ENCODE measurements at places on chromosomes 5 and 9.

- DNase-seq, result no peak
Measured at GRCh38 chr5:82986404-82986803, 90.8 kb downstream of the TMEM167A start.

GRCh38 chr5:173743641-173744343 lies 127.3 kb upstream of the BOD1 start:
- DNase-seq, result peak; percentile 57

GRCh38 chr9:69893057-69893456 lies 72.4 kb downstream of the CFAP95 start:
- no peak for DNase-seq

DNA sequence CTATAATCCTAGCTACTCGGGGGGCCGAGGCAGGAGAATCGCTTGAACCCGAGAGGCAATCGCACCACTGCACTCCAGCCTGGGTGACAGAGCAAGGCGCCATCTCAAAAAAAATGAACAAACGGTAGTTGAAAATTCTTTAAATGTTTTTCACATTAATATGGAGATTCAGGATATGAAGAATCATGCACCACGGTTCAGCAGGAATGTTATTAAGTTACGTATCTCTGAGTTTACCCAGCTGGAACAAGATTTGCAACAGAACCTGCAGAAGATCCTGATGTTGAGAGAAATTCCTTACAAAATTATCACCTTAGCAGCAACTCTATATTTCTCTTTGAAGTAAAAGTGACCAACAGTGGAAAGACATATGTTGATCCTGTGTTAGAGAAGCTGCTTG lies 10.0 kb downstream of the PCDHGA12 start:
- no peak for DNase-seq

DNA sequence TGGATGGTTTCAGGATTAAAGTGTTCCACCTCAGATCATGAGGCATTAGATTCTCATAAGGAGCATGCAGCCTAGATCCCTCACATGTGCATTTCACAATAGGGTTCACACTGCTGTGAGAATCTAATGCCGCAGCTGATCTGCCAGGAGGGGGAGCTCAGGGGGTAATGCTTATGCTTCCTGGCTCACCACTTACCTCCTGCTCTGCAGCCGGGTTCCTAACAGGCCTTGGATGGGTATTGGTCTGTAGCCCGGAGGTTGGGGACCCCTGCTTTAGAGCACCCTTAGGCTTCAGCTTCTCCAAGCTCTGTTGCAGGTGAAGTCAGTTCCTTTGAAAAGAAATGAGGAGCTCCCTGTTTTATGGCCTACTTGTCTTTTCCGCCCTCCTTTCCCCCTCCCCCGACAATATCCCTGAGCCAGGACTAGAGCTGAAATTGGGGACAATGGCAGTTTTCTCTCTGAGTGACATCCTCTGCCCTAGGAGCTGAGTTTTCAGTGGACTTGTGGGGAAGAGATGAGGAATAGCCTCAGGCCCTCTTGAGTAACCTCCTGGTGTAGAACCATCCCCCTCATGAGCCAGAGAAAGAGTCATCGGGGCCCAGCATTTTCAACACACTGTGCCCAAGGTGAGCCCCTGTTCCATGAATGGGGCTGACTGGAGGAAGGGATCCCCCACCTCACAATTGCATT lies 16.2 kb upstream of the MAT2B start:
- no peak for DNase-seq

DNA sequence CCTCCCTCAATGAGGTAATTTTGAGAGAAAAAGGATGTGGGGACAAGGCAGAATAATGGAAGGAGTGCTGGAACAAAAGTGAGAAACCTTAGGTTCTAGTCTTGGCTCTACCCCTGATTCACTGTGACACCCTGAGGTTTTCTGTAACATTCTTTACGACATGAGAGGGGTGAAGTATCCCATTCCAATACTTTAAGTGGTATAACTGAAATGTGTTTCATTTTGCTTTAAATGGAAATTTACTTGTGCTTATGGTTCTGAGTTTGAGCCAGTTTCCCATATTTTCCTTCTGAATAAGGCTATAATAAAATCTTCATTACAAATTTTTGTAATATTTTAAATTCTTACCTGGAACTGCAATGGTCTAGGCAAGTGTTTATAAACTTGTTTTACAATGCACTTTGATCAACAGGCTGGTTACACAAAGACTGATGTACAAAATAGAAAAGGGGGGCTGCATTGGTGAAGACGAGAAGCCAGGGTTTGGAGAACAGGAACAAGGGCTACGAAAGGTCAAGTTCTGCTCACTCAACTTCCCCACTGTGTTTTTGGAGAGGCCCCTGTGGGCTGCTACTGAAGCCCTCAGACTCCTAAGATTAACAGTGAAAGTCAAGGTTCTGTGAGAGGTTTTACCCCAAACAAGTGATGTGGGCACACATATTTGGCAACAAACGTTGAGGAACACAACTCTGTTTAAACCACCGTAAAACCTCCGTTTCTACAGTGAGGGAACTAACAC lies 171.9 kb upstream of the ELL2 start:
- DNase-seq, result no peak

DNA sequence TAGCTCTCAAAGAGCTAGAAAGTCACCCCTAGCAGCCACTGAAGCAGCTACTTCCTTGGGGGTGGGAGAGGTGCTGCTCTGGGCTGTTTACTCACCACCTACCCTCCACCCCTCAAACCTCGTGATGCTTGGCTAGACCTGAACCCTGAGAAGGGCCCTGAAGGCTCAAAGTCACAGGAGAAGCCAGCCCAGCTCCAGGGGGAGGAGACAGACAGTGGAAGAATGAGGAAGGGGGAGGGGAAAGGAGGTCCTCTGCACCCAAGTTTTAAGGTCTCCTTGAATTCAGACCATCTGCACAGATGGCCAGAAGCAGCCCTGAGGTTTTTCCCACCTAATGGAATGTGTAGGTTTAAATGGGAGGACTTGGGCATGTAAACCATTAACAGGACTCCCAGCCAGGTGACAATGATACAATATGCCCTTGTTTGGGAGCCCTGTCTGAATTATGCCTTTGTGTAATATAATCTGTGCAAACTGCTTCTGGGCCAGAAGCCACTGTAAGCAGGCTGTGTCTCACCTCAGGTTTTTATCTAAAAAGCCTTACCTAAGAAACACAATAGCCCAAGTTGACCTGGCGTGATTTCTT lies 180.5 kb downstream of the PIK3R1 start:
- DNase-seq, result no peak

DNA sequence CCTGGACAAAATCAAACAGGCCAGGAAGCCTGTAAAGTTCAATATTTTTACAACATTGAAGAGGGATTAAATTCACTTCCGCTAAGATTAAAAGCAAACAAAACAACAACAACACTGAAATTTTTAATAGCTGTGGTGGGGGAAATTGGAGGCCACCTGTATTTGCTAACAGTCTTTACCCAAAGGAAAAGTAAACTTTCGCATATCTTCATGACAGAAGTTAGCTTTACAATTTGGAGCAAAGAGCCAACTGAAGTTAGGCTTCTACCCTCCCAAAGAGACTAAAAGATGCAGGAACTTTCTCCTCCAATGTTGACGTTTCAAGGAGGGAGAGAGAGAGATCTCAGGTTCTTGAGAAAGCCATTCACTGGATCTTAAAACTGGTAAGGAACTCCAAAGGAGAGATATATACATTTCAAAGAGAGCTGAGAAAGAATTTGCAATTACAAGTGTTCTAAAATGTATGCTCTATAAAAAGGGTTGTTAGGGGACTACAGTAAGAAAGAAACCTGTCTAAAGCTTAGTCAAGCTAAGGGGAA lies 349.2 kb upstream of the CDH9 start:
- no peak for DNase-seq

- no peak for DNase-seq
Measured at GRCh38 chr5:10839118-10839517, 78.1 kb upstream of the DAP start.

DNA sequence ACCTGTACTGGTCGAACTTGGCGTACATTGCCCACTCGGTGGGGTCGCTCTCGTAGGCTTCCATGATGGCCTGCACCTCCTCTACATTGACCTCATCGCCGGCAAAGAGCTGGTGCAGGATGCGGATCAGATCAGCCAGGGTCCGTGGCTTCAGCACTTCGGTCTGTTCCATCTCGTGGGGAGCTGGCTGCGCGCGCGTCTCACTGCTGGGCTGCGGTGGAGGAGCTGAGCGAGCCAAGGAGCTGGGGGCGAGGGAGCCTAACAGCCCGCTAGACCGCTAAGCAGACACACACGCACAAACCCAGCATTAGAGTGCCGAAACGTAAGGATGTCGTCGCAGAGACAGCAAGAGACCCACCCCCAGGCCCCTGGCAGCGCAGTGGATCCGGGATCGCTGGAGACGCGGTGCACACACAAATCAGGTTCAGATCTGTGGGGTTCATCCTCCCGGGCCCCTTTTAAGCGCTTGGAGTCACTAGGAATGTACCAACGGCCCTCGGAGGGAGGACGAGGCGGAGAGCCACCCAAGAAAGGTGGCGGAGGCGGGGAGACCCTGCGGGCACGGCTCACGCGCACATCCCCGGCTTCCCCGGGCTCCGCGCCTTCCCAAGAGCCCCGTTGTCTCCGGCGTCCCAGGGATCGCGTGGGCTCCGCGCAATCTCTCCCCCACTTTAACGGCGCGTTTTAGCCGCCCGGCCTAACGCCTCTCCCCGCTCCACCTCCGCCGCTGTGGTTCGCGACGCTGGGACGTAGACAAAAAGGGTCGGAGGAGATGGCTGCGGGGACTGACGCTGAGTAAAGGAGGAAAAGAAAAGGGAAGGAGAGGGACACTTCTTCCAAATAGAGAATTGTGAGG lies at the start of gene CDO1:
Gene CDO1 (minus strand): TSS at position 434 of the 856 bp plus-strand sequence. CDS start 262 bp downstream, at position 172.
- DNase-seq, result peak; percentile 49

DNA sequence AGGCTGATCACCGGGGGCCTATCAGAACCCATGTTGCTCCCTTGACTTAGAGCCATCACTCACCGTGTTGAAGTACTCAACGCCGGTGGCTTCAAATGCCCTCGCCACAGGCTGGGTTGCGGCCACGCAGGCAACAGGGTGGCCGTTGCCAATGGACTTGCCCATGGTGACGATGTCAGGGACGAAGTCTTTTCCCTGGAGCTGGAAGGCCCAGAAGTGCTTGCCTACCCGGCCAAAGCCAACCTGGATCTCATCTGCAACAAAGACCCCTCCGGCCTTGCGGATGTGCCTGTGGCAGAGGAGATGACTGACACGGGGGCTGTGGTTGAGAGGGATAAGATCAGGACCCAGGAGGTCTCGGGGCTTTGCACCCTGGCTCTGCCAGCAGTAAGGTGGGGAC lies 10.3 kb downstream of the PHYKPL start:
- no peak for DNase-seq

GRCh38 chr9:79026316-79026715 lies 545.4 kb upstream of the TLE4 start:
- DNase-seq, result no peak

DNA sequence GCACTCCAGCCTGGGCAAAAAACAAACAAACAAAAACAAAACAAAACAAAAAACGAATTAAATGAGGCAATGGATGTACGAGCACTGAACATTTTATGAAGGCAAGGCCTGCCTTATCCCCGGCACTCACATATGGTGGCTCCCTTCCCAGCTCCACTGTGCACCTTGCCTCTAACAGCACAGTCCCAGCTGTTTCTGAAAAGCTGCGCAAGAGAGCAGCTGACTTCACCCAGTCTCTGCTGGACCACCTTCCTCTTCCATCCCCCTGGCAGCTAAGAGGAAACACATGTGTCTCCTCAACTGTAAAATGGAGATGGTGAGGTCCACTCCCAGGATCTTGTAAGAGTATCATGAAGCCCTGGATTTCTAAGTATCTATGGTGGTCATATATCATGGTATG lies 100.7 kb downstream of the KLF4 start:
- DNase-seq, result no peak

GRCh38 chr5:10673017-10673389 lies 88.0 kb downstream of the DAP start:
- no peak for DNase-seq

DNA sequence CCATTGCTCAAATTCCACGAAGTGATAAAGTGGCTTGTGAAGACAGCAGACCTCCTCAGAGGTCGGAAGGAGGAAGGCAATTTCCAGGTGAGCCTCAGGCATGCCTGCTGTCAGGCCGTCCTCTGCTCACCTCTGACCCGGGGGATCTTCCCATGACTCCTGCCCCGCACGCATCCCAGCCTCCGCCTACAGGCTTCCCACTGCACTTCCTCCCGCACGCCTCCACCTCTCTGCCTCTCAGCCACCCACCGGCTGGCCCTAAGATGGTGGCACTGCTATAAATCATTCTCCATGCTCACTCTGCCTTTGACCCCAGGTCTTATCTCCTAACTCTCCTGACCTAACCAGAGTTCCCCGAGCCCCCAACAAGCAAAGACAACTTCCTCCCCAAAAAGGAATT lies 49.4 kb upstream of the DNAH5 start:
- DNase-seq, result no peak

DNA sequence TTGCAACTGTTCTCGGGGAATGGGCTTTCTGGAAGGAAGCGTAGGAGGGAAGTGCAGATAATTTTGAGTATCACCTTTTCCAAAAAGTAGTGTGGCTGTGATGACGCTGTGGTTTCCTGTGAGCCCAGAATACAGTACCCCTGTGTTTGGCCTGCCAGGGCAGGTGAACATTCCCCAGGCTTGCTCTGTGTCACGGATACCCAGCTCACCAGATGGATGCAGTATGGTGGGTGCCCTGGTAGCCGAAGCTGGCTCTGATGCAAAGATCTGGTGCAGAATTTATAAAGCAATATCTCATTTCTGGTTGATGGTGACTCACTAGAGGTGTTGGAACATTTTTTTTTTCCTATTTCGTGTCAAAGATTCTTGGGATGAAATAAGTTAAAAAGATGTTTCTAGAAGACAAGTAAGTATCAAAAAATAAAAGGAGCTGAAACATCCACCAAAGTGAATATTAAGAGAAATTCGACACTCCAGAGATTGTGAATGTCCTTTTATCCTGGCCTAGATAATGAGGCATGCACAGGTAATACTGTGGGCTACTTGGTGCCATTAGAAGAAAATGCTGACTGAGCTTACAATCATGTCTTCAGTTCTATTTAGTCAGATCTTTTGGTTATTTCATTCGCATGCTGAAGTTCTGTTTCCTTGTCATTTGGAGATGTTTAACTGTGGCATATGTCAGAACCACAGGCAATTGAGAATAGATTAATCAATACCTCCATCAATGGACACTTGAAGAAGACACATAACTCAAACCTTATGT lies 200.1 kb downstream of the GADD45G start:
- DNase-seq, result no peak

Measured in GM13976 (cell line).